Substantia nigra (tissue), 51 donors: ENCODE measurements at places on chromosomes 7 and 10.

DNA sequence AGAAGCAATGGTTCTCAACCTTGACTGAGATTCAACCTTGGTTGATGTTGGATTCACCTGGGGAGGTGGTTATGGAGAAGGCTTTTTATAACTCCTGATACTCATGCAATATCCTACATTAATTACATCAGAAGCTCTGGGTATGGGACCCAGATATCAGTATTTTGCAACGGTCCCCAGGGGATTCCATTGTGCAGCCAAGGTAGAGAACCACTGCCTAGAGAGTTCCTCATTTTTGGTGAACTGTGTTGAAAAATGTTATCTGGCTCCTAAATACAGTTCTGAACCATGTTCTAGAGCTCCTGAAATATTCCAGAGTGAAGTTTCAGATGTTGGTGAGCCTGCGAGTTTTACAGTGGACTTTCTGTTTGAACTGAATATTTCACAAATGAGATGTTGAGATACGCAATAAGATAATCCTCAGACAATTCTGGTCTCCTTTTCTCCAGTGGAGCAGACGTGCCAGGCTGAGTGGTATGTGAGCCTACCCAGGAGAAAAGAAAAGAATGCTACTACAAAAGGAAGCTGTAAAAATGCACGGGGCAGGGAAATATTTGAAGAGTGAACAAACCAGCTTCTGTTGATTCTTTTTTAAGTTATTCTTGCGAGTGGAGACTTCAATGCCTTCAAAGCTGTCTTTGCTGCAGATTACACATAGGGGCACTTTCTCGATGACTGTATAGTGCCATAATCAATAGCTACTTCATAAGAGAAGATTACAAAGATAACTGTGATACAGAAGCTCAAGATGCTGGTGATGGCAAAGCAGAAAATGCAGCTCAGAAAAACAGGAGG, 13.6 kb upstream of the C10orf120 start:
- DNase-seq, result no peak

GRCh38 chr10:16933783-16934182, 116.6 kb upstream of the RSU1 start:
- DNase-seq, result no peak

- DNase-seq, result no peak
Measured at GRCh38 chr7:24595671-24596418, 22.6 kb downstream of the PALS2 start.

- no peak for DNase-seq
Measured at GRCh38 chr10:131889755-131890154, 11.1 kb upstream of the PPP2R2D start.

DNA sequence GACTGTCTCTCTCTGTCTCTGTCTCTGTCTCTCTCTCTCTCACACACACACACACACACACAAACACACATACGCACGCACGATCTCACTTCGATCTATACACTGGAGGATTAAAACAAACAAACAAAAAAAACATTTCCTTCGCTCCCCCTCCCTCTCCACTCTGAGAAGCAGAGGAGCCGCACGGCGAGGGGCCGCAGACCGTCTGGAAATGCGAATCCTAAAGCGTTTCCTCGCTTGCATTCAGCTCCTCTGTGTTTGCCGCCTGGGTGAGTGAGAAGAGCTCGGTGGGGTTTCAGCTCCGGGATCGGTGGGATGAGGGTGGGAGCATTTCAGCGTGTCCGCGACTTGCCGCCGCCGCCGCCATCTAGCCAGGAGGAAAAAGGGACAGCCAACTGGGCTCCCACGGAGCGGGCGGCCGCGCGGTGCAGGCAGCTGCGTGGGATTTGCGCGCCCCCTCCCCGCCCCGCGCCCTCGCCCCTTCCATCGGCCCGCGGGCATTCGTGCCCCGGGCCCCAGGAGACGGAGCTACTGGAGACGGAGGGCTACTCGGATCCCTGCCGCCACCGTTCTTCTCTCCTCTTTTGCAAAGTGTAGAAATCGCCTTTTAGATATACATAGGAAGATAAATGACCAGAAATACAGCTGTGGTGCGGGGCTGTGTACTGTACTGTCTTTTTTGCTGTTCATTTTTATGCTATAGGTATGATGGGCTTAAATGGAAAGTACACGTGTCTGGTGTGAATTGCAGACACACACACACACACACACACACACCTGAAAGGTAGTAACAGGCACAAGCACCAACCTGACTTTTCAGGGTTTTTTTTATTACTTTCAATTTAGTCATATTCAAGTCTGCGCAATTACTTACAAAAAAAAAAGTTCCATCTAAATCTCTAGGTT, 581 bp downstream of the PTPRZ1 start:
- no peak for DNase-seq

GRCh38 chr7:46032353-46032752, 111.3 kb upstream of the IGFBP3 start:
- no peak for DNase-seq

- DNase-seq, result peak; percentile 37
Measured at GRCh38 chr7:100079024-100079560, 2.4 kb downstream of the ZNF3 start.

GRCh38 chr7:16205466-16205865, 215.9 kb downstream of the CRPPA start:
- no peak for DNase-seq

GRCh38 chr7:106288263-106288662, 3.5 kb upstream of the NAMPT start:
- no peak for DNase-seq

- no peak for DNase-seq
Measured at GRCh38 chr7:5689118-5689517, 92.3 kb downstream of the RNF216 start.

GRCh38 chr7:64888901-64889685, 14.0 kb upstream of the ZNF273 start:
- DNase-seq, result no peak

DNA sequence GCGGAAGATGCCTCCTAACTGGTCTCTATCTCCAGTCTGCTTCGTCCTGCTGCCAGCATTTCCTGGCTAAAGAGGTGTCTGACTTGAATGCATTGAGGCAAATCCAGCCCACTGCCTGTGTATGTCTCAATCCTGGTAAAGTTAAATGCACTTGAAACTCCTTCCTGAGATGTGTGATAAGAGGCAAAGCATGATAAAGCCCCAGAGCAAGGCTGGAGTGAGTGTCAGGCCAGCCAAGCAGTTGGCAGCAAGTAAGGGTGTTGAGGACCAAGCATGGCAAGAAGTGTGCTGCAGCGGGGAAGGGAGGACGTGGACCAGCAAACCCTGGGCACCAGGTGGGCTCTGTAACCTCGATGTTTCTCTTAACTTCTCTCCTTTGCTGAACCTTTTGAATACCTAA, 29.1 kb downstream of the LRRC18 start:
- DNase-seq, result no peak

DNA sequence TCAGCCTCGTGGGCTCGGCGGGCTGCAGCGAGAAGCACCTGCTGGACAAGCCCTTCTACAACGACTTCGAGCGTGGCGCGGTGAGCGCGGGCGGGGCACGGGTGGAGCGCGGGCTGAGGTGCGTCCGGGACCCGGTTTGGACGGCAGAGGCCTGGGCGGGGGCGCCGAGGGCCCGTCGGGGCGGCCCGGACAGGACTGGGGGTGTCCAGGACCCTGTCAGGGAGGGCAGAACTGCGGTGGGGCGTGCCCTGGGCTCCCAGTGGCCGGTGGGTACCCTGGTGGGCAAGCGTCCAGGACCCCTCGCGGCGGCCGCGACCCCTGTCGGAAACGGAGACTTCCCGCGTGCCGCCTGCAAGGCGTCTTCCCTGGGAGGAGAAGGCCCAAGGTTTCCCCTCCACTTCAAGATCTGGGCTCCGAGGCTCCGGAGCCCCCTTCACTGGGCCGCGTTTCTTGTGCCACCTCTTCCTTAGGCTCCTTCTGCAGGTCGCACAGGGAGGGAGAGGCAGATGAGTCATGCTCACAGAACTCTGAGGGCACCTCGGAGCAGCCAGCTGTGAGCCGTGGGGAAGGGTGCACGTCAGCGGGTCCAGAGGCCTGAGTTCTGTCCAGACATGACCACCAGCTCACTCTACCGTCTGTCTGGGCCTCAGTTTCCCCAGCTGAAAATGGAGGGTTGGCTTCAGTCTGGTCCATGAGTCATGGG, 485 bp downstream of the ALOX5 start:
- no peak for DNase-seq

DNA sequence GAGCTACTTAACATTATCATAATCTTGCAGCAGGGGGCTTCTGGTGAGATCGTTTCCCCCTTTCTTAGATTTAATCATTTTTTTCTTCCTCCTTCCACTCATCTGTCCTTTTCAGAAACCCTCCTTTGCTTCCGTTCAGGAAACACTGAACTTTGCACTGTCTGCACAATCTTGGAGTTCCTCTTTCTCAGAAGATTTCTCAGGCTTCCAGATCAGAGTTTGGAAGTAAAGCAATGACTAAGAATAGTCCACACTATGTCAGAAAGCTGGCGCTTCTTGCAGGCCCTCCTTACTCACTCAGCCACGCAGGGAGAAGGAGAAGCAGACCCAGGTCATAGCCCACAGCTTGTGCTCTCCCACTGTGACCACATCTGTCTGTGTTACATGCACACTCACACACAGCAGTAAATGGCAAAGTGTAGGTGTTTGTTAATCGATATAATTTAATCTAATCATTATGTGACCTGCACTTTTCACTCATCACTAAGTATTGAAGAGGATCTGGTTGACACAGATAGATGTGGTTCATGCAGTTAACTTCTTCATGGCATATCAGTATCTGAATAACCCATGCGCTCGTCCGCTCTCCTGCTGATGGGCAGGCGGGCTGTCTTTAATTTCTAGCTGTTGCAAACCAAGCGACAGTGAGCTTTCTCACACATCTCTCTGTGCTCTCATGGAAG, 30.2 kb downstream of the ALOX5 start:
- DNase-seq, result no peak

DNA sequence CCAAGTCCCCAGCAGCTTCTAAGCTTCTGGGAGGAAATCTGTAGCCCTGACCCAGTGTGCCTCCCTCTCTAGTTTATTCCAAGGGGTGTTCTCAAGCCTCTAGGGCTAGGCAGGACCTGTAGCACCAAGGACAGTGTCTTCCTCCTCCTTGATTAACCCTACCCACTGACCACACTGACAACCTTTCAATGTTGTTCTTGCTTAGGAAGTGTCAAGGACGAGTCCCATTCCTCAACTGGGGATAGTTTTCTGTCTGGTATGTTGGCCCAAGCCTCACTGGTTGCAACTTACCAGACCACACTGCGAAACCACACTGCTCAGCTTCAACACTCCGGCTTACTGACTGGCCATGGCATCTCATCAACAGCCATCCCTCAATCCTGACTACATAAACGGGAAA, 100.0 kb downstream of the RNF216 start:
- no peak for DNase-seq

- DNase-seq, result no peak
Measured at GRCh38 chr10:845526-845925, 86.0 kb downstream of the LARP4B start.

DNA sequence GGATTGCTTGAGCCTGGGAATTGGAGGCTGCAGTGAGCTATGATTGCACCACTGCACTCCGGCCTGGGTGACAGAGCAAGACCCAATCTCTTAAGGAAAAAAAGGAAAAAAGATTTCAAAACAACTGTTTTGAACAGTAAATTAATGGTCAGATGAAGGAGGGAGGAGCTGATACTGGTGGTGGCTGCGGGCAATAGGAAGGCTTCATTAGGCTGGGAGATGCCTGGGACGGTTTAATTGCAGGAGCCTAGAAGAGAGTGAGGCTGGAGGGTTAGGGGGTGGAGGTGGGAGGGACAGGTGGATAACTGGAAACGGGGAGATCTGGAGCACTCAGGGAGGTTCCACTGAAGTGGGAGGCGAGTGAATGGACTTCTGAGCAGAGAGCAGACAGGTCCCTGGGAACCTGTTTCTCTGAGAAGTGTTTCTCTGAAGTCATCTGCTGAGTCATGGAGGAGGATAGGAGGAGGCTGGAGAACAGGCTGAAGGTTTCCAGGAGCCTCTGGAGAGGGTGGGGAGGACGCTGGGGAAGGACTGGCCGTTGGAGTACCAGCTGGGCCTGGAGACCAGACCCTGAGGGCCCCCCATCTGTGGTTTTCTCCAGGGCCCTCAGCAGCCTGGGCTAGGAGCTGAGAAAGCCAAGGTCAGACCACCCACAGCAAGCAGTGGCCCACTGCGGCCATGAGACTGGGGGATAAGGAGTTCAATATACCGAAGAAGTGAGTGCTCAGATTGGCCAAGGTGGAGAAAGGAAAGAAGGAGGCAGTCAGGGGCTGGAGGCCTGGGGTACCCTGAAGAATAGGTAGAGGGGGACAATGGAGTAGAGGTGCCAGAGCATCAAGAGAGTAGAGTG, 14.4 kb upstream of the YWHAG start:
- no peak for DNase-seq

DNA sequence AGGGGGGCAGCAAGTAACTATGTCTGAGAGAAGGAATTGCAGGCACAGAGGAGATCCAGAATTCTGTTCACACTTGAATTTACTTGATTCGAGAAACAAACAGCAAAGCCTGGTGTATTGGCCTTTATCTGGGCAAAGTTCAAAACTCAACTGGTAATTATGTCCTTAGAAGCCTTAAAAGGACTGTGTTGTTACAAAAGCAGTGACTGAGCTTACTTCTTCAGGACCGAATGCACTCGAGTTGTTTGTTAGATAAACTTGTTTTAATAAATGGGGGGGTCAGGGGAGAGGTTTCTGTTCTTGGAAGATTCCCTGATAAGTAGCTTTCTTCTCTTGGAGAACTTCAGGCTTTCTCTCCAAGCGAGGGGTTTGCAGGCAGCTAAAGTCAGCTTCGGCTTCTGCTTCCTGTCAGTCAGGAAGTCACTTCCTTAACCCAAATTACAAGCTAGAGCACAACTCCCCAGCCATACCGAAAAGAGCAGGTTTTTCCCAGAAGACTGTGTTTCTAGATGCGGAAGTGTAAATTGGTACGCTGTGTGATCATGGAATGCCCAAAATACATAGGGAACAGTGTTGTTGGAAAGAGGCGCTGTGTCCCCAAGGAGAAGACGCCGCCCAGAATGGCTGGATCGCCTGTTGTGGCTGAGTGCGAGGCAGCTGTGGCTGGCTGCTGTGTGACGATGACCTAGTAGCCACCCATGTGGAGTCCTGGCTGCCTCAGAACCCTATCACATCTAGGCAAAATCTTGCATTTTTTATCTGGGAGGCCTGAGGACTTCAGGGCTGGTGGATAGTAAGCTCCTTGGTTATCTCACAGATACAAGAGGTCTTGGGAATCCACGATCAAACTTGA, 110.4 kb downstream of the TCF7L2 start:
- DNase-seq, result peak; percentile 49

- no peak for DNase-seq
Measured at GRCh38 chr7:118352867-118353453, 128.5 kb downstream of the ANKRD7 start.

DNA sequence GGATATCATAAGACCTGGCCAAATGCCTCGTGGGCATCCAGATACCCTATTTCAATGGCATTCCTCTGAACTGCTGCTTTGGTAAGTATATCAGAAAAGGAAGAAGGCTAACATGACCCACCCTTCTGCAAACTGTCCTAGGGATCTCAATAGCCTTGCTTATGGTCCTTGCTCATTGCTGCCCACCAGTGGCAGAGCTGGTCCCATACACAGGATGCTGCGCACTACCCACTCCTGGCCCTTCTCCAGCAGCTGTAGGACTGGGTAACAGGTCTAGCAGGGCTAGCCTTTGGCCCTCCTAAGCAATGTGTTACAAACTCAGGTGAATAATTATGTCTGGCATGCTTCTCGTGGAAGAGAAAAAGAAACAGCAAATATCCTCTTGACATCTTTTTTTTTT, 72.5 kb downstream of the C10orf90 start:
- DNase-seq, result peak; percentile 68

GRCh38 chr10:125085258-125086054, 74.9 kb downstream of the CTBP2 start:
- no peak for DNase-seq

GRCh38 chr10:89302625-89303024, 779 bp downstream of the IFIT2 start:
- no peak for DNase-seq

- DNase-seq, result no peak
Measured at GRCh38 chr10:121838149-121838548, 89.7 kb downstream of the ATE1 start.
